Stimulated activated memory B cell treated with anti-CD40 and anti-IgM and Interleukin-4, amounts not matched to agents 10 μg/mL and 1 μg/mL and 100 μg/mL, for 72 hours (primary cell): ENCODE measurements at places on chromosomes 16 and 17.

GRCh38 chr16:30893417-30893743 is 497 bp downstream of the BCL7C start:
- peaks cover 58% of the 10 kb centered on the region for H3K4me1 ChIP-seq
- peaks cover 20% of the 10 kb centered on the region for H3K36me3 ChIP-seq
- no peaks in the 10 kb centered on the region for H3K27me3 ChIP-seq
- H3K4me3 ChIP-seq, result peak overlapping the region; percentile 90
- ATAC-seq, result peak; percentile 3

DNA sequence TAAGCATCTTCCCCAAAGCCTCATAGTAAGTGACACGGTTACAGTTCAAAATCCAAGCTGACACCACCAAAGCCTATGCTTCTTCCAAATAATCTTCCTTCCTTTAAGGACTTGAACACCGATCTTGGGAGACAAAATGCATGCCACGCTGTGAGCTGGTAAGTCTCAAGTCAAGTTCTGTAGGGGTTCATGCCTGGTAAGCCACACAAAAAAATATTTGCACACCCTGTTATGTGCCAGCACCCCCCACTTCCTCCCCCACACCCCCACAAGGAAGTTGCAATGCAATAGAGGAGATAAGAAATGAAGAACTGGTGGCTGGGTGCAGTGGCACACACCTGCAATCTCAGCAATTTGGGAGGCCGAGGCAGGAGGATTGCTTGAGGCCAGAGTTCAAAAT is 5.6 kb downstream of the NOG start:
- H3K27me3 ChIP-seq, result peaks cover 70% of the 10 kb centered on the region
- peaks cover 25% of the 10 kb centered on the region for H3K4me1 ChIP-seq
- no peak for ATAC-seq
- no peak overlapping the region for H3K27ac ChIP-seq
- no peak overlapping the region for H3K4me3 ChIP-seq
- no peaks in the 10 kb centered on the region for H3K36me3 ChIP-seq

GRCh38 chr17:4249452-4250029 is 14.2 kb downstream of the ANKFY1 start:
- ATAC-seq, result no peak
- H3K36me3 ChIP-seq, result peaks cover 4% of the 10 kb centered on the region
- no peaks in the 10 kb centered on the region for H3K27me3 ChIP-seq
- H3K4me3 ChIP-seq, result no peak overlapping the region
- peaks cover 35% of the 10 kb centered on the region for H3K4me1 ChIP-seq

DNA sequence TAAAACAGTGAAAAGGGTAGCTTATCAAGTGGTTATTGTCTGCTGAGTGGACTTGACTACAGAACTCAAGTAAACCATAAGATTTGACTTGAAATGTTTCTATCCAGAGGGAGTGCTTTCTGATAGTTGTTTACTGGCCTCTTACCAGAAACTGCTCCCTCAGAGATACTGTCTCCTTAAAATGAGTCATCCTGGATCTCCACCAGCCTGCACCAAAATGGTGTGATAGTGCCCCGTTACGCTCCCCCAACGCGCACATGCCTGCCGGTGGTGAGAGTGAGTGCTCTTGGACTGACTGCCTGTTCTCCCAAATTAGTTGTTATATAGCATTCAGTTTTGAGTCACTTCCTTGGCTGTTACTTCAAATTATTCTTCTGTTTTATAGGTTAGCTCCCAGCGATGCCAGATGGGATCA is 22.9 kb downstream of the PRCD start:
- peaks cover 73% of the 10 kb centered on the region for H3K4me1 ChIP-seq
- no peaks in the 10 kb centered on the region for H3K27me3 ChIP-seq
- H3K36me3 ChIP-seq, result peaks cover 52% of the 10 kb centered on the region
- ATAC-seq, result no peak
- H3K4me3 ChIP-seq, result no peak overlapping the region

- peaks cover 83% of the 10 kb centered on the region for H3K36me3 ChIP-seq
- H3K27me3 ChIP-seq, result no peaks in the 10 kb centered on the region
- H3K4me3 ChIP-seq, result no peak overlapping the region
- H3K4me1 ChIP-seq, result peaks cover 29% of the 10 kb centered on the region
Measured at GRCh38 chr17:78826421-78826820, 14.2 kb downstream of the USP36 start.
